ENCODE measurements at places on chromosomes 5 and 9. TPM values are rescaled to one million over a fixed set of nuclear protein-coding genes. Genes with fewer than 3 reads are reported as not detected.

- no peaks in the 10 kb centered on the region for H3K4me1 ChIP-seq
- no peak overlapping the region for H3K4me3 ChIP-seq
- no peaks in the 10 kb centered on the region for H3K27me3 ChIP-seq
- no peak for DNase-seq
- H3K36me3 ChIP-seq: no peaks in the 10 kb centered on the region
- no peak overlapping the region for H3K27ac ChIP-seq
Observed at GRCh38 chr5:83441747-83442146, 29.8 kb upstream of the VCAN start.

- peak; percentile 68 for DNase-seq
- H3K4me1 ChIP-seq: peaks cover 57% of the 10 kb centered on the region
- no peaks in the 10 kb centered on the region for H3K27me3 ChIP-seq
Observed at GRCh38 chr5:132499440-132500243, 9.1 kb upstream of the IRF1 start.

- H3K36me3 ChIP-seq: no peaks in the 10 kb centered on the region
- H3K27me3 ChIP-seq: peaks cover 10% of the 10 kb centered on the region
- peaks cover 7% of the 10 kb centered on the region for H3K4me1 ChIP-seq
- H3K4me3 ChIP-seq: no peak overlapping the region
- no peak for DNase-seq
Observed at GRCh38 chr5:135443161-135443960, 3.8 kb downstream of the DCANP1 start.

EIF4E1B gene
- not detected for total RNA-seq

Data from osteoblast (primary cell).